Hepatic stellate cell (primary cell): ENCODE measurements at places on chromosomes 6 and 20.

- DNase-seq: no peak
Observed at GRCh38 chr6:53300656-53301551, 47.8 kb downstream of the ELOVL5 start.

DNA sequence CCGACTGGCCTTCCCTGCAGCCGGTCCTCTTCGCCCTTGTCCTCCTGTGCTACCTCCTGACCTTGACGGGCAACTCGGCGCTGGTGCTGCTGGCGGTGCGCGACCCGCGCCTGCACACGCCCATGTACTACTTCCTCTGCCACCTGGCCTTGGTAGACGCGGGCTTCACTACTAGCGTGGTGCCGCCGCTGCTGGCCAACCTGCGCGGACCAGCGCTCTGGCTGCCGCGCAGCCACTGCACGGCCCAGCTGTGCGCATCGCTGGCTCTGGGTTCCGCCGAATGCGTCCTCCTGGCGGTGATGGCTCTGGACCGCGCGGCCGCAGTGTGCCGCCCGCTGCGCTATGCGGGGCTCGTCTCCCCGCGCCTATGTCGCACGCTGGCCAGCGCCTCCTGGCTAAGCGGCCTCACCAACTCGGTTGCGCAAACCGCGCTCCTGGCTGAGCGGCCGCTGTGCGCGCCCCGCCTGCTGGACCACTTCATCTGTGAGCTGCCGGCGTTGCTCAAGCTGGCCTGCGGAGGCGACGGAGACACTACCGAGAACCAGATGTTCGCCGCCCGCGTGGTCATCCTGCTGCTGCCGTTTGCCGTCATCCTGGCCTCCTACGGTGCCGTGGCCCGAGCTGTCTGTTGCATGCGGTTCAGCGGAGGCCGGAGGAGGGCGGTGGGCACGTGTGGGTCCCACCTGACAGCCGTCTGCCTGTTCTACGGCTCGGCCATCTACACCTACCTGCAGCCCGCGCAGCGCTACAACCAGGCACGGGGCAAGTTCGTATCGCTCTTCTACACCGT, 6.1 kb downstream of the UBD start:
- peak; percentile 29 for DNase-seq

- peak; percentile 34 for DNase-seq
Observed at GRCh38 chr20:41138475-41139226, 1.3 kb downstream of the PLCG1 start.

- no peak for DNase-seq
Observed at GRCh38 chr6:141922898-141923297, 209.8 kb upstream of the GJE1 start.

- DNase-seq: no peak
Observed at GRCh38 chr6:159334068-159334467, 164.9 kb downstream of the FNDC1 start.

DNA sequence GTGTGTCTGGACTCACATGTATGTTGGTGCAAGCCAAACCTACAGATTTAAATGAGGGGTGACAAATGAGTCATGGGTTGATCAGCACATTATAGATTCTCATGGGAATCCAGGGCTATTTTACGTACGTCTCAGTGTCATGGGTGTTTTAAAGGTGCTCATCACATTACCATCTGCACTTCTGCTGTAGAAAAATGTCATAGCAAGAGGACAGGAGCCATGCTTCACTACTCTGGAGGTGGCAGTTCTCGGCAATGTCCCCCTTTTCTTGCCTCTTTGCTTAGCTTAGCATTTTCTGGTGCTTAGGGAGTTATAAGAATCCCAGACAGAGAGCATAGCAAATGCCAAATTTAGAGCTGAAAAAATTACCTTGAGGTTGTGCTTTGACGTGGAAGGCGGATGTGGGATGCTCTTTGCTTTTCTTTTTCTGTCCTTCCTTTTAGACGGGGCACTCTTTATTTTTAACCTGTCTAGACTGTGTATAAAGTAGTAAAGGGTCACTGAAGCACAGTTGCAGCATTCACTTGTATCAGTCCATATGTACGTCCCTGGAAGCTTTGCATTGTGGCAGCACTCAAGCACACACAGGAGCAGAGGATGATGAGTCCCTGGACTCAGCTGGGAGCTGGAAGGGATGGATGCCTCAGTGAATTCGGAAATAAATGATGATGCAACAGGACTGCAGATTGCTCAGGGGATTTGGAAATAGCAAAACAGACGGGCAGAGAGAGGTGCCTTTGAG, 139.7 kb downstream of the SYNDIG1 start:
- DNase-seq: no peak

- no peak for DNase-seq
Observed at GRCh38 chr6:157605484-157605883, 217.6 kb upstream of the SNX9 start.

DNA sequence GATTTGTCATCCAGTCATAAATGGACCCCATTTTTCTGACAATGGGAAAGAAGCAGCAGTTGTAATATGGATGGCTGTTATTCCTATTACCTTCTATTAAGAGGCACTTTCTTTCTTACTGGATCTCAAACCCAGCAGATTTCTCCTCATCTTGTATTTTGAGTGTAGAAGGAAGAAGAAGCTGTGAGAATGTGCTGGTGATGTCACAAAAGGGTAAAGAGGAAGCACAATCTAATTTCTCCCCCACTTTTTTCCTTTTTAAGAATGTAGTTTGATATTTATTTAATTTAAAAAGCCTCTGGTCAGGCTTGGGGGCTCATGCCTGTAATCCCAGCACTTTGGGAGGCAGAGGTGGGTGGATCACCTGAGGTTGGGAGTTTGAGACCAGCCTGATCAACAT, 100.0 kb upstream of the JARID2 start:
- DNase-seq: no peak

DNA sequence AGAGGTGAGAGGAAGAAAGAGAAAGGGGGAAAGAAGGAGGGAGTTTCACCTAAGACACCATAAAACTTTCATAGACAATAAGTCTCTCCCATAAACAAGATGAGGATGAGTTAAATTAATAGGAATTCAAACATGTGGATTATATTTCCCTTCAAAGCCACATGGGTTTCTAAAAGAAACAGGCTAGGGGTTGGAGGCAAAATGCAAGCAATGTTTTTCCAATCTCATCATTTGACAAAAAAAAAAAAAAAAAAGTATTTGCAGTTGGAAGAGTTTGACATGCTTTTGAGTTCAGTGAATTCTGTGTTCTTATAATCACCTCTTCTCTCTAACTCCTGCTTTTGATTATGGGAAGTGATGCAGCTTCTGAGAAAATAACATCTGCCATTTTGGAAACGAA, 286.5 kb upstream of the PRND start:
- DNase-seq: no peak

DNA sequence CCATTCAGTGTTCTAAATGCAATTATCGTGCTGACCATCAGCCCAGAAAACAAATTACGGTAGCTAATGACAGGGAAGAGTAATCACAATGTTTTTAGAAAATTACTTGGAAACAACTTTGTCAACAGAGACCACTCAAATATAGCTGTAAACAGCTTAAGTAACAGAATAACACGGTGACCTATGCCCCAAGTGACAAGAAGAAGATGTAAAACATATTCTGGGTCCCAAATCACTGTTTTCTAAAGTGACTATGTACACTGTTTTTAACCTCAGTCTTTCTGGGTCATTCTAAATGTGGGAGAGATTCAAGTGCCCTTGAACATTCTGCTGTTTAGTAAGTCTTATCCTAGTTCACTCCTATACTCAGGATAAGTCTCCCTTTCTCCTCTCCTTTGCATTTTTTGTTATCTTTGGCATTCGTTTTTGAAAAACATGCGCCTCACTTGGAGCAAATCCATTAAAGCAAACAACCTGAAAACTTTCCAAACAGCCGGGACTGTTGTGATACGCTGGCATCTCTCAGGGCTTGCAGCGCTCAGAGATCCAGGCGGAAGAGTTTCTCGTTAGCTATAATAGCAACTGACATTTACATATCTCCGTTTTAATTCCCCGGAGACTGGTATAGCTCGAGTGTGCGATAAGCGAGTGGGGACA, 114.5 kb upstream of the SOX4 start:
- no peak for DNase-seq
